ENCODE measurements at places on chromosomes 16 and 17.

DNA sequence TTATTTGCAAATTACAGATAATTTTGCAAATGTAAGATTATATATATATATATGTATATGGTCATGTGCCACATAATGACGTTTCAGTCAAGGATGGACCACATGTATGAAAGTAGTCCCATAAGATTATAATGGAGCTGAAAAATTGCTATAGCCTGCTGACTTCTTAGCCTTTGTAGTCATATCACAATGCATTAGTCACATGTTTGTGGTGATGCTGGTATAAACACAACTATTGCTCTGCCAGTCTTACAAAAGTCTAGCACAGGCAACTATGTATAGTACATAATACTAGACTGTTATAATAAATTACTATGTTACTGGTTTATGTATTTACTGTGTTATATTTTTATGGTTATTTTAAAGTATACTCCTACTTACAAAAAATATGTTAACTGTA lies 444.3 kb downstream of the KCNJ2 start:
- no peak for DNase-seq

DNA sequence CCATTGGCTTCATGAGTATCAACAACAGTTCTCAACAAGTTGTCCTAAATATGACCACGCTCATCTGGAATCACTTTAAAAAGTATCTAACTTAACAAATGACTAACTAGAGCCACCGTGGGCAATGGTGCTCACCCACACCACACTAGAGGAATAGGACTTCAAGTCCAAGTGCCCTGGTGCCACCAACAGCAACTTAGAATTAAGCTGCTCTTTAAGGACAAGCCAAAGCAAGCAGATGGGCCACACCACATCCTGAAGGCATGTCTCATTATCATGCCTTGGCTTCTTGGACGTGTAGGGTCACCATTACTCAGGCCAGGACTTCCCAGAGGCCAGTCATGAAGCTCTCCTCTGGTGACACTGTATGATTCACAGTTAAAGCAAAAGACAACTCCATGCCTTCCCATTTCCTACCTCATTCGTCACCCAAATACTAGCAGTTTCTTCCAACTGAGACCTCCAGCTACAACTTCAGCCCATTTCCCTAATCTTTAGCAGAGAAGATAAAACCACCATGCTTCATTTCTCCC lies 9.4 kb upstream of the SLC6A4 start:
- peak; percentile 84 for DNase-seq

DNA sequence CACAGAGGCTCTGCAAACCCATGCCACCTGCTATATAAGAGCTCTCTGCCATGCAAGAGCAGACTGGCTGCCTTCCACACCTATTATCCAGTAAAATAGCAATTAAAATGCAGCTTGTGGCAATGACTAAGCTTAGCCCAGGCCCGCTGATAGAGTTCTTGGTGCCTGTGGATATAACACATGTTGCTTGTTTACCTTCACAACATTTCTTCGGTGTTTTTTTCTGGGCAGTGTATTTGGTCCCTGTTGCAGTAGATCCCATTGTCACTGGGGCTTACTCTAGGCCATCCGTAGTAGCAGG lies 63.5 kb downstream of the SPECC1 start:
- no peak for DNase-seq

- no peak for DNase-seq
Measured at GRCh38 chr17:69634844-69635243, 220.3 kb downstream of the MAP2K6 start.

- DNase-seq = peak; percentile 21
Measured at GRCh38 chr17:17792551-17793377, 44.0 kb downstream of the SREBF1 start.

GRCh38 chr17:80856863-80857755 lies 134.5 kb upstream of the CHMP6 start:
- DNase-seq = peak; percentile 25

GRCh38 chr17:20171741-20172365 lies 162.7 kb downstream of the SPECC1 start:
- DNase-seq = peak; percentile 25

- no peak for DNase-seq
Measured at GRCh38 chr16:11099672-11100205, 155.4 kb downstream of the CLEC16A start.

DNA sequence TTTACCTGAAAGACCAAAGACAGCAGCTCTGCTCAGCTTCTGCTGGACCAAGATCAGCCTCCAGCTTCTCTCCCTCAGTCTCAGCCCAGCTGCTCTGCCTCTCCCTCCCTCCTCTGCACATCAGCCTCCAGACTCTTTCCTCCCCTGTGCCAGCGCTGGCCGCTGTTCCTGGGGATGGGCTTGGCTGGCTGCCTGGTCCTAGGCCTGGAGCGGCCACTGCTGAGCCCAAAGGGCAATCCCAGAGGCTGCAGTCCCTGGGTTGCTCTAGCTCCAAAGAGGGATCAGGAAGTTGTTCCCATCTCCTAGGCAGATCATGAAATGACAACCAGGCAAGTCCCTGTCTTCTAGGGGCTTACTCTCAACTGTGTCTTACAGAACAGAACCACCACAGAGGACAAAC lies 31.3 kb downstream of the DCUN1D3 start:
- DNase-seq = peak; percentile 45

Data from RCC 7860 (cell line).